ENCODE measurements at places on chromosomes 6 and 20.
A peak's percentile ranks its signal among the peaks of the same experiment; 100 is the strongest.

DNA sequence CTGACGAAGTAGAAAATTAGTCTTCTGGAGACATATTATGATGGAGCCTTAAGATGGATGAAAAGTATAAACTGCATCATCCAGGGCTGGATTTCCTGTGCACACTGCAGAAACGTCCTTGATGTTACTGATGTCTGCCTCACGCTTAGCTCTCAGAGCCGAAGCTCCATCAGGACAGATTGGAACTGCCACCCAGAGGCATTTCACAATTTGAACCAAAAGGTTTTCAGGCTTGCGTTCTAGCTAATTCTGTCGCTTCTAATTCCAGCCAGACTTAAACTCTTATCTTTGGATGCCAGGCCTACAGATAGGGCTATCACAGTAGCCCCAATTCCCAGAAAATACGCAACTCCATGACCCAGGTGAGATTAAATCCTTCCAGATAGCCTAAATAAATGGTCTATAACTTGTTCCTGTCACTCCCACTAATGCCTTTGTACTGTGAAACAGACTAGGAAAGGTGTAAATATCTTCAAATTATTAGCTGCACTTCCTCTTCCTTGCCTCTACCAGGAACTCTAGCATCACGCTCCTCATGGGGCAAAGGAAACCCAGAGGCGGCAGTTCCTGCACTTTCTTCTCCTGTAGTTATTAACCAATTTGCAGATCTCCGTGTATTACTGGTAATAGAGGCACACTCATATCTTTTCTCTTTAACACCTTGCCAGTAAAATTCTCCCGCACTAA, 634.6 kb downstream of the PRKN start:
- H3K36me3 ChIP-seq = no peaks in the 10 kb centered on the region
- H3K4me1 ChIP-seq = no peaks in the 10 kb centered on the region
- no peaks in the 10 kb centered on the region for H3K27me3 ChIP-seq
- no peak overlapping the region for H3K27ac ChIP-seq
- H3K4me3 ChIP-seq = no peak overlapping the region

DNA sequence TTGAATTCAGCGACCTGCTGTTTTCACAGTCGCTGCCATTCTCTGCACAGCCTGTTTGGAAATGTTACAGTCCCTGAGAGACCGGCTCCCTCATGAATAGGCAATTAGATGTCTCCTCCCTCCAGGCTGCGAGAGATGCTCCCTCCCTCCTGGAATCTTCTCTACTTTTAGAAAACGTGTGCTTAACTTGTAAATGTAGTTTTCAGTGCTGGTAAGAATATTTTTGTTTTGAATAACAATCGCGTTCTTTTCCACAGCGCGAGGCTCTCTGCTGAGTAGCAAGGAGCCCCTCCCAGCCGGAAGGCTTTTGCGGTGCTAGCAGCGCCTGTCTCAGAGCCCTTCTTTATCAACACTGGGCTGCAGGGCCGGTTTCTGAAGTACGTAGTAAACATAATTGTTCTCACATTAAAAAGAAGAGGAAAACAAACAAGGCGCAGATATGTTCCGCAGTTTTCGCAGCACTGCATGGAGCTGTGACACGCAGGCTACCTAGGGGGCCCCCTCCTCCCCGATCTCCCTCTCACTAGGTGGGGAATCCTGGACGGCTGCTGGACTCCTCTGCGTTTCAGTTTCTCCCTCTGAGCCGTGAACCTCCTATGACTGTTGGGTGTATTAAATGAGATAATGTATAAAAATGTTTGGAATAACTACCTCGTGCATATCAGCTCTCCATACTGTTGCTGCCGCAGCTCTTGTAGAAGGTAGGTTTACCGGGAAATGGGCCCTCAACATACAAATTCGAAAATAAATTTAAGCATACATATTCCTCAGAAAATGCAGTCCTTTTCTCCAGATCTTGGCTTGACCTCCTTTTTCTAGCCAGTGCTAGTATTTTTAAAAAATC, 79.0 kb upstream of the SPACA1 start:
- 0 out of 3 replicates have a peak, but pooled peaks cover 1% of the 10 kb centered on the region for H3K36me3 ChIP-seq
- H3K4me1 ChIP-seq = no peaks in the 10 kb centered on the region
- no peaks in the 10 kb centered on the region for H3K27me3 ChIP-seq

DNA sequence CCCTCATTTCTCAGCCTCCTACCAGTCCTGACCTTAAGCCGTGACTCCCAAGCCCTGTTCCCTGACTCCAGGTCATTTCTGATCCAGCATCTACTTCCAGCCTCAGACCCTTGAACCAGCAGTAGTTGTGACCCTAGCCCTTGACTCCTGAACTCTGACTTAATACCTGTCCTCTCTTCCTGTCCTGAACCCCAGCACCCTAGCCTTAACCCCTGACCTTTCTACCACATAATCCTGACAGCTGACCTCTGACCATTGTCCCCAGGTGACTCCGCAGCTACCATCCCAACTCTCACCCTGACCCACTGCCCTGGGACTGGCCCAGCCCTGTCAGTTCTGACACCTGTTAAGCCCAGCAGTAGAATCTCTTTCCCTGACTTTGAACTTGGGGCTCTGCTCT, 42.1 kb downstream of the MYH7B start:
- no peaks in the 10 kb centered on the region for H3K4me1 ChIP-seq
- H3K27me3 ChIP-seq = no peaks in the 10 kb centered on the region
- DNase-seq = no peak
- H3K4me3 ChIP-seq = no peak overlapping the region
- H3K36me3 ChIP-seq = peaks cover 52% of the 10 kb centered on the region
- no peak overlapping the region for H3K27ac ChIP-seq

DNA sequence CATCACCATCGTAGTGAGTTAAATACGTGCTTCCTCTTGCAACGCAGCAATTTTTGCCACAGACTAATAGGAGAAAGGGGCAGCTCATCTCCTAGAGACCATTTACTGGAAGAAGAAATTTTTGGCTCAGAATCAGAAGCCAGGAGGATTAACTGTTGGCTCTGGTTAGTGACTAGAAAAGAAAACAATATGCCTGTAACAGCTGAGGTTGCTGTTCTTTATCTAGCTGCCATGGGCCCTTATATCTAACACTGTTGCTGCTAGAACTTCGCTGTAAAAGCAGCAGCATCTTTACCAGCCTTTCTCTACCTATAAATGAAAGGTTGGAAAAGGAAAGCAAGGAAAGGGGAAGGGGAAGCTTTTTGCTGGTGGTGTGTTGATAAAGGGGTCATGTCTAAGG, 65.9 kb downstream of the FAM135A start:
- peaks cover 25% of the 10 kb centered on the region for H3K36me3 ChIP-seq
- no peaks in the 10 kb centered on the region for H3K27me3 ChIP-seq
- H3K4me3 ChIP-seq = no peak overlapping the region
- H3K4me1 ChIP-seq = no peaks in the 10 kb centered on the region
- no peak for DNase-seq
- no peak overlapping the region for H3K27ac ChIP-seq

DNA sequence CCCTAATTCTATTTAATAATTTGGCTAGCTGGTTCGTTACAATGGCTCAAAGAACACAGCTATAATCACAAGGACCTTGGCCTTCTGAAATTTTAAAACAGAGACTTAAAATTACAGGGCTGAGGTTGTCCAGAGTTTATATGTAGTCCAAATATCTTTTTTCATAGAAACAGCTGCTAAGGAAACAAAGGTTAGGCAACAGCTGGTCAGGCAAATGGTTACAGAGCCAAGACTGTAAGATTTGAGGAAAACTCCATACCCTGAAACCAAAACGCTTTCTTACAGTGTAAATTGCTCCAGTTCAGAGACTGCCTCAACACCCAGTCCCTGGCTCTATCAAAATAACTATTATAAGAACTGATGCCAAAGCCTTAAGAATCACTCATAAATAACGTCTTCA, 9.7 kb upstream of the ARHGAP18 start:
- no peaks in the 10 kb centered on the region for H3K4me1 ChIP-seq
- no peak overlapping the region for H3K4me3 ChIP-seq
- no peak overlapping the region for H3K27ac ChIP-seq
- DNase-seq = no peak
- no peaks in the 10 kb centered on the region for H3K27me3 ChIP-seq
- H3K36me3 ChIP-seq = no peaks in the 10 kb centered on the region

DNA sequence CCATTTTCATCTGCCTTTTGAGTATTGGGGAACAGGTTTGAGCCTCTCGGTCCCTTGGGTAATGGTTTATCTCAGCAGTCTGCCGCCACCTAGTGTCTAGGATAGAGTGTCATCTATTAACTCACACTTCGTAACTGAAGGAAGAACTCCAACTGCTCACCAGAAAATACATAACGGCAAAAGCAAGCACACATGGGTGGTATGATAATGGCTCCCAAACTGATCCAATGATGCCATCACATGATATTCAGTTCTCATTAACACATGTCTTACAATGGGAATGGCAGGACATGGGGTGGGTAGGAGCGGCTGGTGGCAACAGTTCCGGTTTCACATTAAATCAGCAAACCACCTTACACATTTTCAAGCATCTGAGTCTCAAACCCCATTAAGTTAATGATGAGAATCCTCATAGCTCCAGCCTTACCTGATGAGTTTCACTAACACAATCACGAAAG, 110.7 kb upstream of the PHACTR1 start:
- DNase-seq = peak; percentile 57
- no peak overlapping the region for H3K27ac ChIP-seq
- peaks cover 2% of the 10 kb centered on the region for H3K4me1 ChIP-seq
- no peaks in the 10 kb centered on the region for H3K27me3 ChIP-seq
- H3K36me3 ChIP-seq = no peaks in the 10 kb centered on the region

DNA sequence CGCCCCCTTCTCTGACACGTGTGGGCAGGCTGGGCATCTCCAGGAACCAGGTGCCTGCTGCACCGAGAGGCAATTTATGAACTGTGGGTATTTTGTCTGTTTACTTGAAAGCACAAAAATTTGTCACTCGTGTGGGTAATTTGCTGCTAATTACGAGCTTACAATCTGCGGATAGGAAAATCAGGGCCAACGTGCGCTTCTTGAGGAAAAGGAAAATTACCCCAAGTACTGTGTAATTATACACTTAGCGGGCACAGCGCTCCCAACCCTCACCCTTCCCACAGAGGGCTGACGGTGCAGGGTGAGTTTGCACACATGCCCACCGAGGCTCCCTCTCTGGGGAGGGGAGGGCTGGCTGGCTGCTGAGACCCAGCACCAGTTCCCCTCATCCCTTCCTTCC, 25.3 kb upstream of the MDGA1 start:
- no peaks in the 10 kb centered on the region for H3K36me3 ChIP-seq
- no peak overlapping the region for H3K27ac ChIP-seq
- no peak overlapping the region for H3K4me3 ChIP-seq
- no peak for DNase-seq
- H3K27me3 ChIP-seq = no peaks in the 10 kb centered on the region

DNA sequence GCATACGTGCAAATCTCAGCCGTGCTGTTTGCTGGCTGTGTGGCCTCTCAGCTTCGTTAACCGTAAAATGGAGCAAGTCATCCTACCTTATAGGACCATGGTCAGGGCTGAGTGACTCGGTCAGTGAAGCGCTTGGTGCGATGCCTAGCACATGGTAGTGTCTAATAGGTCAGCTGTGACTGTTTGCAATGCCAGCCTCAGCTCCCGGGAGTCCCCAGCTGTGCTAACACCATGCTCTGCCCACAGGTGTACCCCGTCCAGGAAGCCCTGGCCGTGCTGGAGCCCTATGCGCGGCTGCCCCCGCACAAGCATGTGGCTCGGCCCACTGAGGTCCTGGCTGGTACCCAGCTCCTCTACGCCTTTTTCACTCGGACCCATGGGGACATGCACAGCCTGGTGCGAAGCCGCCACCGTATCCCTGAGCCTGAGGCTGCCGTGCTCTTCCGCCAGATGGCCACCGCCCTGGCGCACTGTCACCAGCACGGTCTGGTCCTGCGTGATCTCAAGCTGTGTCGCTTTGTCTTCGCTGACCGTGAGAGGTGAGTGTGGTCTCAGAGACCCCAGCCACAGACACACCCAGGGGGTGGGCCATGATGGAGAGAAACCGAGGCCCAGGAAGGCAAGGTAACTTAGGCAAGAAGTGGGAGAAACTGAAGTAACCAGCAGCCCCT, 10.6 kb downstream of the TRIB3 start:
- no peak for DNase-seq
- H3K4me3 ChIP-seq = no peak overlapping the region

- H3K27me3 ChIP-seq = no peaks in the 10 kb centered on the region
- no peak for DNase-seq
- no peak overlapping the region for H3K27ac ChIP-seq
- no peaks in the 10 kb centered on the region for H3K4me1 ChIP-seq
- H3K4me3 ChIP-seq = no peak overlapping the region
- no peaks in the 10 kb centered on the region for H3K36me3 ChIP-seq
These were observed 202.1 kb upstream of the CNR1 start for GRCh38 chr6:88368071-88368787.

DNA sequence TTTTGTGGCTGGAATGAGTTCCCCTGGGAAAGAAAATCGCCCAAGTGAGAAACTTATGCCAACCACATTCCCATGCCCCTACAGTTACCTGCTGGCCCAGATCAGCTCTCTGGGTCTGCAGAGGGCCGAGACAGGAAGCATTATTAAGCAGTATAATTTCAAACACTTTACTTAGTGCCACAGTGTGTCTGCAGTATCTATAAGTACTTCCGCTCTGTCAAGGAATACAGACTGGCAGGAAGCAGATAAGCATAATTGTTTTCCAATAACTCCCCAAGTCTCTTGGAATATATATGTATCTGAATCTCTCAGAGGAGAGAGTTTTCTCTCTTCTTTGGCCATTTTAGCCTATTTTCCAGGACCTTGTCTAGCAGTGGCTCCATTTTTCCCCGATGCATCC, 24.9 kb downstream of the SAYSD1 start:
- no peak for DNase-seq
- H3K27ac ChIP-seq = no peak overlapping the region
- H3K36me3 ChIP-seq = no peaks in the 10 kb centered on the region
- peaks cover 6% of the 10 kb centered on the region for H3K4me1 ChIP-seq

- H3K27ac ChIP-seq = no peak overlapping the region
- peak; percentile 57 for DNase-seq
- H3K4me3 ChIP-seq = peak overlapping the region; percentile 28
These were observed 231.9 kb downstream of the PKHD1 start for GRCh38 chr6:51855310-51856082.

GRCh38 chr20:46939031-46939965, 44.7 kb downstream of the EYA2 start:
- peak; percentile 40 for DNase-seq
- H3K27ac ChIP-seq = no peak overlapping the region
- no peak overlapping the region for H3K4me3 ChIP-seq
- H3K36me3 ChIP-seq = no peaks in the 10 kb centered on the region
- H3K4me1 ChIP-seq = no peaks in the 10 kb centered on the region

DNA sequence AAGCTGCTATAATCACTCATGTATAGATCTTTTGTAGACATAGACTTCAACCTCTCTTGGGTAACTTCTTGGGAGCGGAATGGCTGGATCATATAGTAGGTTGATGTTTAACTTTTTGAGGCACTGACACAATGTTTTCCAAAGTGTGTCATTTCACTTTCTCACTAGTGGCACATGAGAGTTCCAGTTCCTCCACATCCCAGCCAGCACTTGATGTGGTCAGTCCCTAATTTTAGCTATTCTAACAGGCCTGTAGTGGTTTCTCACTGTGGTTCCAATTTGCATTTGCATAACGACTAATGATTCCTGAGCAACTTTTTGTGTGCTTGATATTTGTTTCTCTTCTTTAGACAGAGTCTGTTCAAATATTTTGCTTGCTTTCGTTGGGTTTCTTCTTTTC, 221.3 kb downstream of the DLL1 start:
- DNase-seq = no peak
- no peaks in the 10 kb centered on the region for H3K4me1 ChIP-seq
- H3K36me3 ChIP-seq = peaks cover 15% of the 10 kb centered on the region
- H3K27ac ChIP-seq = no peak overlapping the region
- H3K27me3 ChIP-seq = no peaks in the 10 kb centered on the region
- no peak overlapping the region for H3K4me3 ChIP-seq
